ENCODE measurements at places on chromosomes 7 and 10.
A peak's percentile ranks its signal among the peaks of the same experiment; 100 is the strongest.

- DNase-seq: peak; percentile 81
These were observed 27.6 kb upstream of the FAM204A start for GRCh38 chr10:118369641-118370205.

DNA sequence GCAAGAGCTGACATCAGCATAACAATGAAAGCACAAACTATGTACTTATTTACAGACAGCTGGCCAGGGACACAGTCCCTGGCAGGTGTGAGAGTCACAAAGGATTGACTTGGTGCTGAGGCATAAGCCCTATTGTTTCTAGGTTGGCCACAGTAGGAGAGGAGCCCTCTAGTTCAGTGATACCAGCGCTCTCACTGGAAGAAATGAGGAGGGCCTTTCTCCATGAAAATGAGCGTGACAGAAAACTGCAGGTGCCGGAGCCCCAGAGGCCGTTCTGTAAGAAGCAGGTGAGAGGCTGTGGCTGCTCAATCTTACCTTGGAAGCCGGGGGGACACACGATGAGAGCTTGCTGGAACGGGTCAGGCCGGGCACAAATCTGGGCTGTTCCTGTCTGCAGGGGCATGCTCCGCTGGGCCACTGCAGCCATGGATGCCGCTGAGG lies 90.5 kb downstream of the CLEC2L start:
- peak; percentile 19 for DNase-seq

- no peak for DNase-seq
These were observed 122.0 kb downstream of the FAM53B start for GRCh38 chr10:124622158-124622557.

DNA sequence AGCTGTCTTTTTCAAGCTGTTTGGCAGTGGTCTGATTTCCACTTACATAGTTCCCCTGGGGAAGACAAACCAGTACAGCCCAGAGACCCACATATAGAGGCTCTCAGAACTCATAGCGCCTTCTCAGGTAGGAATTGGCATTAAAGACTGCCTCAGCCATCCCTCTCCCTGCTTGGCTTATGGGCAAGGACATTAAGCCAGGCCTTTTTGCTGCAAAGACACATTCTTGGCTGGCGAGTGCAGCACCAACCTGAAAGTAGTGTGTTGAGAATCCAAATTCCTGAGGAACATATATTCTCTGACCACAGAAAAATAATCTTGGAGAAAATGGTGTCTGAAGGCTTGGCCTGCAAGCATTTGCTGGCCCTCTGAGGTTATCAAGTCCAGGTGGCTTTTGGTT lies 39.2 kb upstream of the HPS1 start:
- no peak for DNase-seq
